ENCODE measurements at places on chromosomes 1 and 21. TPM values are rescaled to one million over a fixed set of nuclear protein-coding genes. Genes with fewer than 3 reads are reported as not detected.

Gene CYP4X1
- not detected for total RNA-seq

Gene CD48
- total RNA-seq: 304 TPM

Gene FCRL3
- 0.82 TPM for total RNA-seq

Gene TMPRSS15
- total RNA-seq: not detected

Gene CTSS
- total RNA-seq: 95.9 TPM

DNA sequence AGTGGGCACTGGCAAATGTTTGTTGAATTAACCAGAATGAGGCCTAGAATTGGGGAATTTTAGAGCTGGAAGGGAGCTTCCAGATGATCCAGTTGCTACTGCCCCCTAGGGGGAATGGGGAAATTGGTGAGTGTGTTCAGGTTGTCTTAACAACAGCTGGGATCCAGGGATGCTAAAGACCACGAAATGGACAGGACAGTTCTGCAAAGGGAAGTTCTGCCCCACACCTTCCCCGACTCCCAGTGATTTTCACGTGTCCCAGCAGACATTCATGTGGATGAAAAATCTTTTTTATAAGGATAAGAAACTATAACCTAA is 33.9 kb downstream of the TRIM62 start:
- H3K4me1 ChIP-seq: no peaks in the 10 kb centered on the region
- H3K36me3 ChIP-seq: peaks cover 5% of the 10 kb centered on the region
- H3K4me3 ChIP-seq: no peak overlapping the region

DNA sequence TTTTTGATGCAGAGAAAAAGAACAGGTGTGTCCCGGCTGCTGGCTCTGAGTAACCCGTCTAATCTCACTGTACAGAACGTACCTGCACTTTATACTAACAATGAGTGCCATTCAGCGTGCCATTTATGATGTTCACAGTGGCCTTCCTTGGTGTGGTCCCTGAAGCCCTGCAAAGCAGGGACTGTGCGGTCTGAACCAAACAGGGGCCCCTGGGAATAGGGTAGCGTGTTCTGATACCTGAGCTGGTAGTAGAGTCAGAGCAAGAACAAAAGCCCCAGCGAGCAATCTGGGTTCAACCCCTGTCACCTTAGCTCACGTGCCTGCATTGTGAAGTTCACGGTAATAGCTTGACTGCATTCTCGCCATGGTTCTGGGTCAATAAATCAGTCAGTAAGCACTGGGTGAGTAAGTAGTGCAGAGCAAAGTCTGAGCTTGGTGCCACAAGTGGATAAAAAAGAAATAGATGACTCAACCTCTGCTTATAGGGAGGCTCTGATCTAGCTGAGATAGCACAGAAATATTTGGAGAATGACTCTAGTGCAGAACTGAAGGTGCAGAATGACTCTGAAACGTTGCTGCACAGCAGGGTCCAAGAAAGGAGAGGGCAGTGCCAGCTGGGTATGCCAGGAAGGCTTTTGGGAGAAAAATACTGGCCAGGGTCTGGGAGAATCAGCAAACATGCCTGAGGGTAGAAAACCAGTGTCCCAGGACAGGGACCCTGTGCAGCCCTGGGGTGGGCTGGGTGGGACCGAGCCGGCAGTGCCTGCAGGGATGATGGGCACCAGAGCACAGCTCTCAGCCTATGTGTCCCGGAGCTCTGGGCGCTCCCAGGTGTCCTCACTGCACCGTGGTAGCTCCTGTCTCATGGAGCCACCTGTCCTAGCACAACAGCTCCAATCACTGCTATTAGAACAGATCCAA is 125.9 kb downstream of the RHOU start:
- H3K27ac ChIP-seq: no peak overlapping the region
- DNase-seq: peak; percentile 69
- H3K36me3 ChIP-seq: no peaks in the 10 kb centered on the region
- H3K4me1 ChIP-seq: peaks cover 29% of the 10 kb centered on the region
- no peak overlapping the region for H3K4me3 ChIP-seq
- peaks cover 43% of the 10 kb centered on the region for H3K27me3 ChIP-seq

GRCh38 chr1:226781937-226782609 is 43.0 kb upstream of the ITPKB start:
- no peak for DNase-seq
- H3K27me3 ChIP-seq: peaks cover 2% of the 10 kb centered on the region
- H3K4me1 ChIP-seq: no peaks in the 10 kb centered on the region
- no peaks in the 10 kb centered on the region for H3K36me3 ChIP-seq
- H3K27ac ChIP-seq: no peak overlapping the region
- no peak overlapping the region for H3K4me3 ChIP-seq

DNA sequence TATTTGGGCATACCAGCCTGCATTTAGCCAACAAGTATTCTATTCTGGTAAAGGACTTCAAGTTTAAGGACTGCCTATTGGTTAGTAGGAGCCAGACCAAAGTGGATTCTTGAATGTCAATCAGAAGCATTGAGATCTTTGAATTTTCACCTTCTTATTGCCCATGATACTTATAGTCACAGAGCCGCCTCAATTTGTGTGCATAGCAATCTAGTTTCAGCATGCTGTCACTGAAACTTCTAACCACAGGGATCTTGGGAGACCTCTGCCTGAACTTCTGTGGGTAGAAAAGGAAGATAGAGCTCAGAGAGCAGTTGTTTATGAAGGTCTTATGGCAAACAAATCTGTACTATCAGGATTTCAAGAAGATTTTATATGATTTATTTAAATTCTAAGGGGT is 501.4 kb upstream of the USP24 start:
- no peaks in the 10 kb centered on the region for H3K27me3 ChIP-seq
- no peaks in the 10 kb centered on the region for H3K4me1 ChIP-seq
- H3K4me3 ChIP-seq: no peak overlapping the region

DNA sequence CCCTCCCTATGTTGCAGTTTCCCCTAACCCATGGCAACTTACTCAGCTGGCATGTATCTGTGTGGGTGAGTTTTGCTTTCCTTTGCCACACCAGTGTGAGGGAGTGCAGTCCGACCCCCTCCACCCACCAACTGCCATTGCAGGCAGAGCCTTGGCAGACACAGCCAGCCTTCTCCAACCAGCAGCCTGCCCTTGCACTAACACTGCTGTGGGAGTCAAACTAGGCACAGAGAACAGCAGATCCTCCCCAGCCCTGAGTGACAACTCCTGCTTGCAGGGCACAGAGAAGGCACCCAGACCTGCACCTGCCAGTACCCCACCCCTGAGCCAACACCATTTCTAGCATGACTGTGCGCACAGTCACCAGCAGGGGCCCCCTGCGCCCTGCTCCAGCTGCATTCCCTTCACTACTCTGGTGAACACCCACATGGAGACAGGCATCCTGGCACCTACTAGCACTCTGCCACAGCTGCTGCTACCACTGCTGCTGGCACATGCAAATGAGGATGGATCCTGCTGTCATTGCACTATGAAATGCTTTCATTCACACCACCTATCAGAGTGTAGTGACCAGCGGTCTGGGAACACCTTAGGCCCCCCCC is 98.4 kb downstream of the MAGI3 start:
- H3K4me1 ChIP-seq: no peaks in the 10 kb centered on the region
- no peak for DNase-seq
- H3K36me3 ChIP-seq: no peaks in the 10 kb centered on the region
- H3K4me3 ChIP-seq: no peak overlapping the region

DNA sequence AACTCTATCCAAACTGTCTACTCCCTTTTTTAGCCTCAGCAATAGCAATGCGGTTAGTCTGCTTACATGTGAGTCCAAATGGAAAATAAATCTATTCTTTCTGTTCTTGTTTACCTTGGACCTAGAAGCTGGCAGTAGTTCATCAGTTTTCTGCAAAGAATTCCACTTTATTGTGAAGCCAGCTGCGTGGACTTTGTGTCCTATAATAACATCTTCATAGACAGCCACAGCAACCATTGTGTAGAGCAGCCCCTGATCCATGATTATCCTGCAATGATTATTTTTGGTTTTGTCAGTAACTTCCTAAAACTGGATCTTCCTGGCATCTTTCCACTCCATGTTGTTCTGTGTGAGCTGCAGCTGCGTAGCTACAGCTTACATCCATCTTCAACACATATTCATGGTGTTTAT is 408.7 kb downstream of the NUF2 start:
- H3K27me3 ChIP-seq: no peaks in the 10 kb centered on the region
- H3K27ac ChIP-seq: no peak overlapping the region
- DNase-seq: no peak
- H3K4me3 ChIP-seq: no peak overlapping the region
- no peaks in the 10 kb centered on the region for H3K4me1 ChIP-seq

DNA sequence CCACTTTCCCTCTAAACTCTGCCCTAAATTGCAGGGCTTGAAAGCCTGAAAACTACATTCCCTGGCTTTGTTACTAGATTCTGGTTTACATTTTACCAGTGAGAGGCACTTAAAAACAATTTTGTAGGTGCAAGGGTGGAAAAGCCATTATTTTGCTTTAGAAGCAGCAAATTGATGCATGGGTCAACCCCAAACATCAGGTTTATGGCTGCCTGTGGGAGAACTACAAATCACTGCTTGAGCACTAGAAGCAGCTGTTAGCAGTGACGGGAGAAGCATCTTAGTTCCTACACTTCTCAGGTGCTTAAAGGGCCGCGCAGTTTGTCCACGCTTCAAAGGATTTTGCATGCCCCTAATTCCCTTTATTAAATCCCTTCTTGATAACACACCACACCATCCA is 417.2 kb downstream of the PCP4 start:
- no peak overlapping the region for H3K27ac ChIP-seq
- no peak overlapping the region for H3K4me3 ChIP-seq
- peaks cover 2% of the 10 kb centered on the region for H3K36me3 ChIP-seq
- H3K27me3 ChIP-seq: no peaks in the 10 kb centered on the region
- DNase-seq: no peak
- no peaks in the 10 kb centered on the region for H3K4me1 ChIP-seq

DNA sequence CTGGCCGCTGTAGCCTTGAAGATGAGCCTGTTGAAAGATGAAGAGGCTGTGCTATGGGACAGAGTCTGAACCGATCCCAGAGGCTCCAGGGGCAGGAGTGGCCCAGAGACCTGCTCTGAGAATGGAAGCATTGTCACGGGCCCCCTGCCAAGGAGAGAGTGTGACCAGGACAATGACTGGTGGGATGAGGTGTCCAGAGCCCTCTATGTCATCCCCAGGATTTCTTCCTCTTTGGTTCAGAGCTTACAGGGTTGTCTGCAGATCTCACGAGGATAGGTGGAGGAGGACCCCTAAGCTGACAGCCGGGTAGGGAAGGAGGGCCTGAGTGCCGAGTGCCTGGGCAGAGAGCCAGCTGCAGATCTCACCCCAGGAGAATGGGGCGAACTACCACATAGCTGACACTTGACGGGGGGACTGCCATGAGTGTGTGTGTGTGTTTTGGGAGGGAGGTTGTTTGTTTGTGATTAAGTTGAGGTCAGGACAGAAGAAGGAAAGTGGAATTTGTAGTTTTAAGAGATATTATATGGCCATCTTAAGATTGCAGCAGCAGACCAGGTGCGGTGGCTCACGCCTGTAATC is 25.4 kb downstream of the PIK3CD start:
- no peak for DNase-seq
- H3K4me3 ChIP-seq: no peak overlapping the region
- H3K4me1 ChIP-seq: peaks cover 55% of the 10 kb centered on the region
- no peaks in the 10 kb centered on the region for H3K27me3 ChIP-seq

DNA sequence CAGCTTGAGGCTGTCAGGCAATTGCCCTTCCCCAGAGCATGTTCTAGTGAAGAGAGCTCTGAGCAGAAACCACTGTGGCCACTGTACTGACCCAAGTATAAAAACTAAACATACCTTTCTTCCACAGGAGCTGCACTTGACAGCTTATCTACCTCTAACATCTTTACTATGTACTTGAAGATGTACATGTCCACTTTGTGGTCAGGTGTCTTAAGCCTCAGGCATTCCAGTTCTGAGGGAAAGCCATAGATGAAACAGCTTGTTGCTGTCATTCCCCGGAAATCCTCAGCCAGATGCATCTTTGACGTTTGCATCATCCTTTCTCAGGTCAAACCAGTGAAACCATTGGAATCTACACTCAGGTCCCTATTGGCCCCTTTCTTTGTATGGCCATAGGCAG is 70.4 kb downstream of the CHRM3 start:
- peaks cover 5% of the 10 kb centered on the region for H3K4me1 ChIP-seq
- no peaks in the 10 kb centered on the region for H3K27me3 ChIP-seq
- peaks cover 1% of the 10 kb centered on the region for H3K36me3 ChIP-seq
- no peak overlapping the region for H3K4me3 ChIP-seq
- no peak overlapping the region for H3K27ac ChIP-seq
- DNase-seq: no peak

- no peak overlapping the region for H3K27ac ChIP-seq
- peaks cover 18% of the 10 kb centered on the region for H3K4me1 ChIP-seq
- H3K36me3 ChIP-seq: peaks cover 26% of the 10 kb centered on the region
- no peak overlapping the region for H3K4me3 ChIP-seq
- DNase-seq: no peak
Measured at GRCh38 chr1:100597784-100598183, 59.8 kb downstream of the GPR88 start.

GRCh38 chr1:111733183-111733991 is 5.8 kb downstream of the INKA2 start:
- no peaks in the 10 kb centered on the region for H3K36me3 ChIP-seq
- no peak overlapping the region for H3K4me3 ChIP-seq
- H3K27me3 ChIP-seq: peaks cover 12% of the 10 kb centered on the region
- DNase-seq: peak; percentile 43

DNA sequence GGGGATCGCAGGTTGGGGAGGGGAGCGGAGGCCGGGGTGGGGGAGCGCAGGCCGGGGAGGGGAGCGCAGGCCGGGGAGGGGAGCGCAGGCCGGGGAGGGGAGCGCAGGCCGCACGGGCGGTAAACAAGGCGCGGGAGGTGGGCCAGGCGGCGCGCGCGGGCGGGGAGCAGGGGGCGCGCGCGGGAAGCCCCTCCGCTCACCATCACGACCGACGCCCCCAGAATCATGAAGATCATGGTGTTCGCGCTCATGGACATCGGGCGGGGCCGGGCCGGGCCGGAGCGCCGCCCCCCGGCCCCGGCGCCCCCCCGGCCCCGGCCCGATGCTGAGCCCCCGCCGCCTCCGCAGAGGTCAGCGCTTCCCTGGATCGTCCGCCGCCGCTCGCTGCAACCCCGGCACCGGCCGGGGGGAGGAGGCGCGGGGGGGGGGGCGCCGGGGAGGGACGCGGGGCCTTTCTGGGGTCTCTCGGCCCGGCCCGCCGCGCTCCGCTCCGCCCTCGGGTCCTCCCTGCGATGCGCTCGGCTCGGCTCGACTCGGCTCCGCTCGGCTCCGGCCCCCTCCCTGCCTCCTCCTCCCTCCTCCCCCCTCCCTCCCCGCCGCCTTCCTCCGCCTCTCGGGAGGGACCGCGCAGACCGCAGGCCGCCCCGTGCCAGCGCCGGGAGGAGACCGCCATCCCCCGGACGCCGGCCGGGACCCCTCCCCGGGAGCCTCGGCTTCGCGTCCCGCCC is at the start of gene TMEM240:
TSS of gene TMEM240 (minus strand) at position 535 of the 728 bp plus-strand sequence. CDS start at position 257, 278 bp downstream.
- H3K27ac ChIP-seq: no peak within 1 kb of the TSS
- no peaks in the 10 kb centered on the region for H3K4me1 ChIP-seq
- peaks cover 5% of the 10 kb centered on the region for H3K36me3 ChIP-seq
- H3K27me3 ChIP-seq: no peaks in the 10 kb centered on the region
- peak; percentile 55 for DNase-seq

- no peak for DNase-seq
- H3K27me3 ChIP-seq: no peaks in the 10 kb centered on the region
- peaks cover 55% of the 10 kb centered on the region for H3K36me3 ChIP-seq
- H3K4me1 ChIP-seq: peaks cover 53% of the 10 kb centered on the region
- peak overlapping the region; percentile 62 for H3K27ac ChIP-seq
Measured at GRCh38 chr1:175005085-175005783, 5.5 kb downstream of the CACYBP start.
